ENCODE measurements at places on chromosomes 2 and 18.

DNA sequence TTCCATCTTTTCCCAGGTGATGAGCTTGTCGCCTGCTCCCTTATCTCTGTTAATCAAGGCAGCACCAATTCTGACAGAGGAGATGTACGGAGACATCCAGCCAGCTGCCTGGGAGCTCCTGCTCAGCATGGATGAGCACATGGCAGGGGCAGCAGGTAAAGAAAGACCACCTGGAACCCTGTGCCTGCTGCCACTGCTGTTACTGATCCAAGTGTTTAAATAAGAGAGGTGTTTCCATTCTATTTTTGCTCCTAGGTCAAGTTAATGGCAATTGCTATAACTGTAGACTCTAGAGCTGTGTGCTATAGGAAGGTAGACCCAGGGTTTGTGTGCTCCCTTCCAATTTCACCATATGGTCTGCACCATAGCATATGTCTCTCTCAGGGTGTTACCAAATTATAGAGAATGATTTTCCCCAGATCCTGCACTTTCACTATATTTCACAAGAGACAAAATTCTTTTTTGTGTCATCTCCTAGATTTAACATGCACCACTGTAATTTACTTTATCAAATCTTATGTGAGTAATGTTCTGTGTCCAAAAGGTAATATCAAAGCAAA lies 88.6 kb upstream of the RPE start:
- no peak for DNase-seq

GRCh38 chr2:60408207-60408606 lies 145.2 kb downstream of the BCL11A start:
- no peak for DNase-seq

DNA sequence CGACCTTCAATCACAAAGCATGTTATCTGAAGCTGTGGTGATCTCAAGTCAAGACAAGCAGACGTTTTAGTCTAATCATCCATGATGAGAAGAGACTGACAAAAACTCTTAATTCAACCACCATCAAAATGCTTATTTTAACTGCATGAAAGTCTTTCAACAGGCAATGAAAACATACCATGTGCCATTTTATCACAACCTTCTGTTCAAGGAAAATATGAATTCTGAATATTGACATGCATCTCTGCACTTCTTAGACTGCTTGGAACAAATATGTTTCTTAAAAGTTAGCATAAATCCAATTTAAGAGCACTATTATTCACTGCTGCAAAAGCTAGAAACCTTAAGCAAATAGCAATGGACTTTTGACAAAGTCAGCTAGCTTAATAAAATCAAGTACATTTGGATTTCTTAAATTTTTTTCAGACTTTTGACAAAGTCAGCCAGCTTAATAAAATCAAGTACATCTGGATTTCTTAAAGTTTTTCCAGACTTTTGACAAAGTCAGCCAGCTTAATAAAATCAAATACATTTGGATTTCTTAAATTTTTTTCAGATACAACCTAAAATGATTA lies 70.9 kb downstream of the OLA1 start:
- DNase-seq: no peak

- no peak for DNase-seq
Observed at GRCh38 chr2:180664507-180664906, 315.9 kb upstream of the UBE2E3 start.

- no peak for DNase-seq
Observed at GRCh38 chr2:151228847-151229512, 32.7 kb downstream of the RBM43 start.

- no peak for DNase-seq
Observed at GRCh38 chr18:58998401-58999203, 133.9 kb downstream of the ZNF532 start.

DNA sequence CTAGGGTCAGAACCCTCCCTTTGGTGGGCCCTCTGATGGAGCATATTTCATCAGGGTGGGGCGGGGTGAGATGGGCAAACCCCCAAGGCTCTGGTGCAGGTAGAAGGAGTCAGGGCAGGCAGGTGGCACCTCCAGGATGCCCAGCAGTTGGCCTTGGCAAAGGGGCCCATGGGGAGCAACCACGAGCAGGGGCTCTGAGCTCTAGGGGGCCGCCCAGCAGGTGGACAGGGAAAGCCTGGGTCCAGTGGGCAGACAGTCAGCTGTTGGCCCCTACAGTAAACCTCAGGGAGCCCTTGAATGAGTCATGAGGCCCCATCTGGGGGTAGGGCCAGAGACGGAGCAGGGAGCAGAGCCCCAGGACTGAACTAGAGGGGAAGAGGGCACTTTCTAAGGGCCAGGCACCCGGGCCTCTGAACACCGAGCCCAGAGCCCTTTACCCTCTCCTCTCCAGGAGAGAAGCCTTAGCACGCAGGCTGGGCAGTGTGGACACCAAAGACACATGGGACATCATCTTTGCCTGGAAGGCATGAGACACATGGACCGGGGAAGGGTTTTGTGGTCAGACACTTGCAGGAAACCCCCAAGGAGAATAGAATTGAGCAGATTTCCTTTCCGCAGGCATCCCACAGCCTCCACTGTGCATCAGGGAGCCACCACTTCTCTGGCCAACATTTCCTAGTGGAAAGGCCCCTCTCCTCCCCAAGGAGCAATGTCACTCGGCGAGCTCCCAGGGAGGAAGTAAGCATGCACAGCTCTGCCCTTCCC lies 257.3 kb downstream of the GLI2 start:
- no peak for DNase-seq

- DNase-seq: no peak
Observed at GRCh38 chr2:10658041-10658913, 31.5 kb downstream of the NOL10 start.

GRCh38 chr2:119688616-119689015 lies 9.6 kb downstream of the TMEM177 start:
- DNase-seq: no peak

GRCh38 chr2:19176977-19177376 lies 181.4 kb downstream of the OSR1 start:
- DNase-seq: no peak

GRCh38 chr2:1480671-1481076 lies 67.4 kb downstream of the TPO start:
- no peak for DNase-seq

DNA sequence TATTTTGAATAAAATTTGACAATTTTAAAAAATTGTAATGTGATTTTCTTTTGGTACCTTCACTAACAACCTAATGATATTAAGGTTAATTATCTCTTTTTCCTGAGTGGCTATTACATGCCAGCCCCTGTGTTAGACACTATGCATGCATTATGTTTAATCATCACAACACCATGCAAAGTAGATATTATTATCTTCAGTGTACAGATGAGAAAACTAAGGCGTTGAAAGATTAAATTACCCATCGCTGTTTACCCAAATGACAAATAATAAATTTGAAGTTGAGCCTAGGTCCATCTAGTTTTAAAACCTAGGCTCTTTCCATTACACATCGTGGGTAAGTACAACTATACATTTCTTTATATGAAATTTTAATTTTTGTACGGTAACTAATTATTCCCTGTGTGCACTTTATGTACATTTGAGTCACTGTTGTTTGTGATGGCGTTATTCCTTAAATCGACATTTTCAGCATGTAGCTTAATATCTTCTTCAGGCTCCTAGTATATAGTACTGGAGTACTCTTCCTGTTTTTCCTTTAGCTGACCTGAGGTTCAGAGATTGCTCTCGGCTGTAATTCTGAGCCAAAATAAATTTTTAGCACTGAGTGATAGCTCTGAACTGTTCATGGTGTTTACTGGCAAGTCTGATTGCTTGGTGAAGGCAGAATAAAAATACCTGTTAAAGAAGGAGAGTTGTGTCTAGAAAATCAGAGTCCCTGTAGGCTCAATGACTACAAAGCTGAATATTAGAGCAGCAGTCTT lies 13.9 kb upstream of the MBD2 start:
- no peak for DNase-seq

DNA sequence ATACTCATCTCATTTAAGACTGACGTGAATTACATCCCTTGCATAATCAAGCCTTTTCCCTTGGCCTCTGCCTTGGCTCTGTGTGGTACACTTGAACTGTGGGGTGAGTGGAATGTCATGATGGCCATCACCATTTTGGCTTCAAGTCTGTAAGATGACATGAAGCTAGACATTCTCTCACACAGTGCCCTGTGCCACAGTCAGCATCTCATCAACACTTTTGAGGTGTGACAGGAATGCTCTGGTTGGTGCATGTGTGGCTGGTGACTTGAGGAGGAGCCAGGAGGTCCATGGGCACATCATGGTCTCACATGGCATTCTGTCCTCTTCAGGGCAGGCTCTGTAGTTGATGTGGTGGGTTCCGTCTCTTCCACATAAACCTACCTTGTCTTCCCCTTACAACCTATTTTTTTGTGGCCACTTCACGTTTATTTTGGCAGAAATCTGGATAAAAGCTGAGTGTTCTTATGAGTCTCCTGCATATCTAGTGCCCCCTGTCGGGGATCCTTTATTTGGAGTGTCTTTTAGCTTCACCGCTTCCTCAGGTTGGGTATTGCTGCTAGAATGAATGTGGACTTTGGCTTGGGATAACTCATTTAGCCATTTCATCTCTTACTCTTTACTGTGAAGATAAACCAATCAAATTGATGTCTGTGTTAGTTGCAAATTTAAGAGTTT lies 28.1 kb downstream of the MAP4K4 start:
- no peak for DNase-seq

GRCh38 chr2:129331638-129332037 lies 647.8 kb upstream of the RAB6C start:
- no peak for DNase-seq

GRCh38 chr2:177551989-177552421 lies 159.4 kb downstream of the AGPS start:
- DNase-seq: no peak
